GM23338 (cell line): ENCODE measurements at places on chromosomes 11 and 22. TPM values are rescaled to one million over a fixed set of nuclear protein-coding genes. Genes with fewer than 3 reads are reported as not detected.

- peak; percentile 32 for DNase-seq
- no peaks in the 10 kb centered on the region for H3K4me1 ChIP-seq
- no peak overlapping the region for H3K27ac ChIP-seq
- no peak overlapping the region for H3K4me3 ChIP-seq
- no peaks in the 10 kb centered on the region for H3K27me3 ChIP-seq
- no peaks in the 10 kb centered on the region for H3K36me3 ChIP-seq
Measured at GRCh38 chr11:119536801-119537200, 113.8 kb upstream of the THY1 start.

GRCh38 chr11:128835741-128836430, 31.2 kb downstream of the KCNJ1 start:
- no peaks in the 10 kb centered on the region for H3K36me3 ChIP-seq
- peak; percentile 29 for DNase-seq
- no peak overlapping the region for H3K4me3 ChIP-seq
- H3K4me1 ChIP-seq: peaks cover 28% of the 10 kb centered on the region
- H3K27me3 ChIP-seq: no peaks in the 10 kb centered on the region

DNA sequence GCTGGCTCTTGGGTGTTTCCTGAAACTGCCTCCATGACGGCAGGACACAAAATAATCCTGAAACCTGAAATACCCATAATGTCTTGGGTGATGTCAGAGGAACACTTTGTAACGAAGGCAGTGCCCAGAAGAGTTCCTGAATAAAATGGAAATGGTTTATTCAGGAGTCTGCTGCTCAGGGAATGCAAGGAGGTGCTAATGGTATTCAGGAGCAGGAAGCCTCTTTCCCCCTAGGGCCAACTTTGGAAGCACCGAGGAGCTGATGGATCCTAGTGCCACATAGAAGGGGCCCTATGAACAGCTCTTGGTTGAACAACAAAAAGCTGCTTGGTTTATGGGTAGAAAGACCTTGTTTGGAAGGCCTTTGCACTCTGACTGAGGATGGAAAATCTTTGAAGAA, 15.5 kb downstream of the TREH start:
- H3K36me3 ChIP-seq: no peaks in the 10 kb centered on the region
- H3K4me1 ChIP-seq: peaks cover 23% of the 10 kb centered on the region
- no peak overlapping the region for H3K4me3 ChIP-seq
- no peak overlapping the region for H3K27ac ChIP-seq

DNA sequence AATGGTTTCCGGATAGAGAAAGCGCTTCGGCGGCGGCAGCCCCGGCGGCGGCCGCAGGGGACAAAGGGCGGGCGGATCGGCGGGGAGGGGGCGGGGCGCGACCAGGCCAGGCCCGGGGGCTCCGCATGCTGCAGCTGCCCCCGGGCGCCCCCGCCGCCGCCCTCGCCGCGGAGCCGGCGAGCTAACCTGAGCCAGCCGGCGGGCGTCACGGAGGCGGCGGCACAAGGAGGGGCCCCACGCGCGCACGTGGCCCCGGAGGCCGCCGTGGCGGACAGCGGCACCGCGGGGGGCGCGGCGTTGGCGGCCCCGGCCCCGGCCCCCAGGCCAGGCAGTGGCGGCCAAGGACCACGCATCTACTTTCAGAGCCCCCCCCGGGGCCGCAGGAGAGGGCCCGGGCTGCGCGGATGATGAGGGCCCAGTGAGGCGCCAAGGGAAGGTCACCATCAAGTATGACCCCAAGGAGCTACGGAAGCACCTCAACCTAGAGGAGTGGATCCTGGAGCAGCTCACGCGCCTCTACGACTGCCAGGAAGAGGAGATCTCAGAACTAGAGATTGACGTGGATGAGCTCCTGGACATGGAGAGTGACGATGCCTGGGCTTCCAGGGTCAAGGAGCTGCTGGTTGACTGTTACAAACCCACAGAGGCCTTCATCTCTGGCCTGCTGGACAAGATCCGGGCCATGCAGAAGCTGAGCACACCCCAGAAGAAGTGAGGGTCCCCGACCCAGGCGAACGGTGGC, 15.7 kb downstream of the PIK3IP1 start:
- H3K27me3 ChIP-seq: no peaks in the 10 kb centered on the region
- H3K4me1 ChIP-seq: no peaks in the 10 kb centered on the region
- H3K27ac ChIP-seq: no peak overlapping the region
- DNase-seq: no peak

- no peak overlapping the region for H3K4me3 ChIP-seq
- no peaks in the 10 kb centered on the region for H3K36me3 ChIP-seq
- no peak overlapping the region for H3K27ac ChIP-seq
- no peak for DNase-seq
Measured at GRCh38 chr11:115067471-115067870, 389.1 kb downstream of the NXPE2 start.

- no peaks in the 10 kb centered on the region for H3K27me3 ChIP-seq
- H3K36me3 ChIP-seq: 0 out of 2 replicates have a peak, but pooled peaks cover 9% of the 10 kb centered on the region
- H3K4me1 ChIP-seq: no peaks in the 10 kb centered on the region
- no peak overlapping the region for H3K4me3 ChIP-seq
Measured at GRCh38 chr22:47659467-47660223, 897.2 kb downstream of the TBC1D22A start.

DNA sequence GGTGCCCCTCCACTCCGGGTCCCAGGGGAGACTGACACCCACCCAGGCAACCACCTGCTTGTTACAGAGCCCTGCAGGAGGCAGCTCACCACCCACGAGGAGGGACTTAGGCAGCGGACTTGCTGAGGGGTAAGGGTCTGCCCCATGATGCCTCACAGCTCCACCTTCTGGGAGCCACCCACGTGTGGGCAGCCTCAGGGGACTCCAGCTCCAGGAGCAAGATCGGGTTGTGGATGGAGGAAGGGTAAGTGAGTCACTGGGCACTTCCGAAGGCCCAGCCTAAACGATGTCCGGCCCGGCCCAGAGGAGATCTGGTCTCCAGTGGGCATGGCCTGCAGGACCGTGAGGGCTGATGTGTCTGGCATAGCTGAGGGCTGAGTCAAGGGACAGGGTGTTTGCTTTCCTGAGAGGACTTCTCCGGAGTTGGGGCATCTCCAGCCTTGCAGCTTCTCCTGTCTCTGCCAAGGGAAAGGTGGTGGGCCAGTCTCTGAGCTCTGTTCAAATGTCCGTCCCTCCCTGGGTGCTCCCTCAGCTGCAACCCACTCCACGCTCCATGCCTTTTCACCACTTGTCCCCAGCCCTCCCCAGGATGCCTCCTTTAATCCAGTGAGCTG, 32.3 kb upstream of the P2RY2 start:
- H3K4me1 ChIP-seq: no peaks in the 10 kb centered on the region
- DNase-seq: no peak
- no peaks in the 10 kb centered on the region for H3K36me3 ChIP-seq
- H3K4me3 ChIP-seq: no peak overlapping the region
- no peaks in the 10 kb centered on the region for H3K27me3 ChIP-seq

DNA sequence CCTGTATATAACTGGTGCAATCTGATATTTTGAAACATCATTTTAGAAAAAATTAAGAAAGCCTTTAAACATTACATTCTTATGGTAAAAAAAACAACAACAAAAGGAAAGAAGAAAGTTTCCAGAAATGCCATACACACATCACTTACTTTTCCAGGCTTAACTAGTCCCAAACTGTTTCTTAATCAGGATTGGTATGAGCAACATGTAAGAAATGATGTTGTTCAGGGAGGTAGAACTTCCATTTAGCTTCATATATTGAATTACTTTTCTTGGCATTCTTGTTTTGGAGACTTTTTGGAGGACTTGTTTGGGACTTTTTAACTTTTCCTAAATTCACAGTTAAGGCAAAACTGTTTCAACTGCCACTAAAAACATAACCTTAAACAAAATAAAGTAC, 791.5 kb downstream of the METTL15 start:
- H3K4me3 ChIP-seq: no peak overlapping the region
- no peak overlapping the region for H3K27ac ChIP-seq
- no peak for DNase-seq

GRCh38 chr22:23272371-23272770, 92.1 kb downstream of the BCR start:
- no peak overlapping the region for H3K4me3 ChIP-seq
- H3K27ac ChIP-seq: no peak overlapping the region
- H3K36me3 ChIP-seq: peaks cover 3% of the 10 kb centered on the region; the same call in 1 of the 2 replicates
- no peak for DNase-seq

DNA sequence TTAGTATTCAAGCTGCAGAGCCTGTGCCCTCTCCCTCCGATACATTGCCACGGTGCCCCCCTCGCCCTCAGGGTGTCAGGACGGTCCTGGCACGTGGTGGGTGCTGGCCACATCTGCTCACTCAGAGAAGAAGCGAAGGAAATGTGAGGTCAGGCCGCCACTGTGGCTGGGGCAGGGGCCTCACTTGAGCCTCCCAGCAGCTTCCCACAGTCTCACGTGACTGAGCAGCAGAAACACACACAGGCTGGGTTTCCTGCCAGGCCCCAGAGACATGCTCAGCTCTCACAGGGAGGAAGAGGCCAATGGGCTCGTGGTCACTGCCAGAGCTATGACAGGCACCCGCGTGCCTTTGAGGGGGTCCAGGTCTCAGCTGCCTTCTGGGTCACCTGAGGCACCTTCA, 37.9 kb upstream of the PRR5 start:
- H3K27ac ChIP-seq: no peak overlapping the region
- no peaks in the 10 kb centered on the region for H3K36me3 ChIP-seq
- H3K27me3 ChIP-seq: peaks cover 14% of the 10 kb centered on the region; the same call in 1 of the 2 replicates
- H3K4me1 ChIP-seq: peaks cover 1% of the 10 kb centered on the region; the same call in 1 of the 2 replicates
- DNase-seq: no peak

GRCh38 chr11:10564696-10565318, 3.7 kb downstream of the LYVE1 start:
- H3K27me3 ChIP-seq: no peaks in the 10 kb centered on the region
- no peak for DNase-seq
- no peak overlapping the region for H3K4me3 ChIP-seq
- no peak overlapping the region for H3K27ac ChIP-seq
- H3K4me1 ChIP-seq: peaks cover 16% of the 10 kb centered on the region

- H3K36me3 ChIP-seq: no peaks in the 10 kb centered on the region
- H3K4me1 ChIP-seq: peaks cover 84% of the 10 kb centered on the region
- H3K27ac ChIP-seq: peak overlapping the region; percentile 97
- no peaks in the 10 kb centered on the region for H3K27me3 ChIP-seq
- peak overlapping the region; percentile 45 for H3K4me3 ChIP-seq
- DNase-seq: peak; percentile 48
Measured at GRCh38 chr22:40194656-40195055, 16.9 kb downstream of the TNRC6B start.

- no peaks in the 10 kb centered on the region for H3K27me3 ChIP-seq
- DNase-seq: no peak
- H3K36me3 ChIP-seq: no peaks in the 10 kb centered on the region
- H3K4me3 ChIP-seq: no peak overlapping the region
Measured at GRCh38 chr11:9030601-9031000, 26.8 kb upstream of the NRIP3 start.

DNA sequence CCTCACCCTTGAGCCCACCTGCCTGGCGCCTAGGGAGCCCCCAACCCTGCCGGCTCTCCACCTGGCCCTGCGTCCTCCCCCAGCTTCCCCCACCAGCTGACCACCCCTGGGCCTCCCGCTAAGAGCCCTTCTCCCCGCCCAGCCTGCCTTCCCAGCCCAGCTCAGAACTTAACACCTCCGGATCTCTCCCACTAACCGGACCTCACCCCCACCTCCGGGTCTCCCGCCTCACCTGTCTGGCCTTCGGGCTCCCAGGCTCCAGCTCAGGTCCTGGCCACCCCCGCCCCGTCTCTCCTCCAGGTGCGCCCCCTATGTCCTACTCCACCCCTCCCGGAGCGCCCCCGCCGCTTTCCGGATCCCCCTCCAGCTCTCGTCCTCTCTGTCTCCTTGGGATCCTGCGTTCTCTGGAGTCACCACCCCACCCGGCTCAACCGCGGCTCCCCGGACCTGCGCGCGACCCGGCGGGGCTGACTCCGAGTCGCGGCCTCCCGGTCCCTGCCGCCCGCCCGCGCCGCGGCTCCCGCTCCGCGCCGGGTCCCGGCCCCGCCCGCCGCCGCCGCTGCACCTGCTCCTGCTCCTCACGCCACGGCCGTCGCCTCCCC, at the start of gene KCNJ11:
KCNJ11 (minus strand) TSS at position 51 of the 602 bp plus-strand sequence. CDS start 568 bp downstream, outside the sequence.
- peak; percentile 80 for DNase-seq
- H3K4me3 ChIP-seq: peak within 1 kb of the TSS; percentile 70
- no peak within 1 kb of the TSS for H3K27ac ChIP-seq
- H3K4me1 ChIP-seq: peaks cover 7% of the 10 kb centered on the region; the same call in 1 of the 2 replicates

DNA sequence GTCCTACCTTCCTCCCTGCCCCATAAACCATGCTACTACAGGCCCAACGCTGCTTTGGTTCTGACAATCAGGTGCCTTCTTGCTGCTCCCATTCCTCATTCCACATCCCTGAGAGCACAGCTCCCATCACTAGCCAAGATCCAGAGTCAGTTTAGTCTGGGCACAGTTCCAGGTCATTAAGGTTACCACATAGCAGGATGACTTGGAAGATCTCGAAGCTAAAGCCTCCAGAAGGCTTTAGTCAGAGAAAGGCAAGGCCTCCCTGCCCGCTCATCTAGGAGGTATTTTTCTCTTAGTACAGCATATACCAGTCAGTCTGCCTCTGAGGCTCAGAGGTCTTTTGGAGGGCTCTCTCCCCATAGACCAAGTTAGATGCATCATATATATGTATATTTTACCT, 30.3 kb downstream of the TRIM66 start:
- no peak overlapping the region for H3K4me3 ChIP-seq
- DNase-seq: no peak
- H3K27me3 ChIP-seq: no peaks in the 10 kb centered on the region

DNA sequence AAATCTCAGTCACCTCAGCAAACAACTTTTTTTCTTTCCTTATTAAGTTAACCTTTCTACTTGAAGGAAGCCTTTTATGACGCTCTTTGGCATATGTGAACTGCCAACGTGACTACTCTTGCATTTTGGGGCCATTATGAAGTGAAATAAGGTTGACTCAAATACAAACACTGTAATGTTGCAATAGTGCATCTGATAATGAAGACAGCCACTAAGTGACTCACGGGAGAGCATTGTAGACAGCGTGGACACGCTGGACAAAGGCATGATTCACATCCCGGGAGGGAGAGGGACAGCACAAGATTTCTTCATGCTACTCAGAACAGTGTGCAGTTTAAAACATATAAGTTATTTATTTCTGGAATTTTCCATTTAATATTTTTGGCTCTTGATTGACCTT, 560.8 kb downstream of the ETS1 start:
- H3K4me1 ChIP-seq: 0 out of 2 replicates have a peak, but pooled peaks cover 4% of the 10 kb centered on the region
- H3K36me3 ChIP-seq: no peaks in the 10 kb centered on the region
- H3K27me3 ChIP-seq: no peaks in the 10 kb centered on the region
- no peak overlapping the region for H3K27ac ChIP-seq

DNA sequence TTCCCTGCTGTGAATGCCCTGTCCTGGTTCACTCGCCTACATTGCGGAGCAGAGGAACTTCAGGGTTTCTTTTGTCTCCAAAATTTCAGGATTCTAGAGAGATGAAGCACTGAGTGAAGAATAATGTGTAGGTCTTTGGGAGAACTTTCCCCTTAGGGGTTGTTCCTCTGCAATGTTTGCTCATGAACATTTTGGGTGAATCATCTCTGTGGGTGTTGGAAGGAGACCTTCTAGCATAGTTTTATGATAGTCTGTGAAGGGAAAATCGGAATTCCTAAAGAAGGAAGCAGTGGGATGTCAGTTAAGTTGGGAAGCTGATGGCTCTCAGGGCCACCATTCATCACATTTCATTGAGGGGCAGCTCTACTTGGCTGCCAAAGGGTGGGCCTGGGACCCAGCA, 64.8 kb downstream of the MIAT start:
- peaks cover 3% of the 10 kb centered on the region; the same call in 1 of the 2 replicates for H3K4me1 ChIP-seq
- no peaks in the 10 kb centered on the region for H3K27me3 ChIP-seq
- H3K36me3 ChIP-seq: peaks cover 7% of the 10 kb centered on the region; the same call in 1 of the 2 replicates
- no peak overlapping the region for H3K4me3 ChIP-seq
- no peak overlapping the region for H3K27ac ChIP-seq

TTC38 gene
- total RNA-seq: 38.6 and 46.6 TPM in 2 replicates

OAF gene
- 1.2 and 3.0 TPM in 2 replicates for total RNA-seq

OR5B21 gene
- total RNA-seq: not detected in 2 replicates

LSP1 gene
- total RNA-seq: not detected in 2 replicates

RCOR2 gene
- 60.1 and 66.9 TPM in 2 replicates for total RNA-seq

FZD4 gene
- total RNA-seq: 7.7 and 8.9 TPM in 2 replicates

SMIM35 gene
- total RNA-seq: not detected in 2 replicates
